HCT116 (cell line): ENCODE measurements at places on chromosomes 12 and 14.

GRCh38 chr12:49292729-49293055 is 2.3 kb upstream of the PRPH start:
- no peak for DNase-seq

DNA sequence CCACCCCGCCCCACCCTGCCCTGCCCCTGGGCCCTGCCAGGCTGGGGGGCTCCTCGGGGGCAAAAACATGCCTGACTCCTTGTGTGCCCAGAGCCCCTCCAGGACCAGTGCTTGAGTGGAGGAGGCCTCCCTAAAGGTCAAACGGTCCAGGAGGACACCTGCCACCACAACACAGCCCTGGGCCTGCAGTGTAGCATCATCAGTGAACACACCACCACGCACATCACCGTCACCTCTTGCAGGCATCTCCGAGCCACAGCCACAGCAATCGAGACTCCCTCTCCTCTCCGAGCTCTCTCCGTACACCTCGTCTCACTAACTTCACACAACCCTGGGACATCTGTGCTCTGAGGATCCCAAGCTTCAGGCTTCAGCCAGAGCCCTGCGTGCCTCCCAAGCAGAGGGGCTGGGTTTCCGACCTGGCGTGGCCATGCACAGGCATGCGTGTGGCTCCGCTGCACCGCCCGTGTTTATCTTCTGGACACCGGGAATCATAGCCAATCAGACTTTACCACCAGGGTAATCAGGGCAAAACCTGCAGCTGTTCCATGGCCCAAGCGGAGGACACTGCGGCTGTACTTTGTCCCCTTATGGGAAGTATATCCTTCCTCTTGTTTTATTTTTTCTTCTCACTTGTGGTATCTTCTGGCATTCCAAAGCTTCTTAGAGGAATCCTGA is 6.2 kb upstream of the DIO3 start:
- DNase-seq, result no peak

GRCh38 chr14:105884808-105885281 is 358.5 kb downstream of the TMEM121 start:
- DNase-seq, result no peak

DNA sequence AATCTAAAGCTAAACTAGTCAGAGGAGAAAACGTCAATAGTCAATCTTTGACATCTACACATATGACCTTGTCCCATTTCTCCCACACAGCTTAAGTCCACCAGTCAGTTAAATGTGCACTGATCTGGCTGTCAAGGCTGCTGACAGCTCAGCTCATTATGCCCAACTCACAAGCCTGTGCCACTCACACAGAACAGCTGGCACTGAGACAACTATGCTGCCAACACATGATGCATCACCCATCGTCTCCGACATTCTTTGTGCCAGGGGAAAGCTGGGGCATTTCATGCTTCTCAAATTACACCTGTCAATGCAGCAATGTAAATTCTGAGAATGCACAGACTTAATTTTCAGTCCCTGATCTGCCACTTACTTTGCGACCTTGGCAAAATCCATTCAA is 25.3 kb downstream of the GNS start:
- DNase-seq, result peak; percentile 23

DNA sequence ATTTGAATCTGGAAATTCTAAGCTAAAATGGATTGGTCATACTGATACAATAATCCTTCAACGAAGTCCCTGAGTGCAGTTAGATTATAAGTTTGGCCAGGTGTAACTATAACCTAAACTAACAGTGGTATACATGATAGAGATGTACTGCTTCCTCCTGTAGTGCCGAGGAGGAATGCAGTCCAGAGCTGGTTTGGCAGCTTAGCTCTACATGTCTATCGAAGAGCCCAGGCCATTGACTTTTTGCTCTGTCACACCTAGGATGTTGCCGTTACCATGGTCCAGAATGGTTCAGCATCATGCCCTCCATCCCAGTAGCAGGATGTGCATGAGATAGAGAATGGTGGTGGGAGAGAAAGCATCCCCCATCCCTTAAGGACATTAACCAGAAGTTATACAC is 318.1 kb downstream of the ZFP36L1 start:
- DNase-seq, result no peak
